ENCODE measurements at places on chromosomes 2 and 18.

GRCh38 chr2:241968417-241968816 is 98.9 kb downstream of the RTP5 start:
- DNase-seq = no peak

- no peak for DNase-seq
Observed at GRCh38 chr18:55013685-55014084, 54.4 kb upstream of the CCDC68 start.

GRCh38 chr2:15594291-15595256 is 2.9 kb downstream of the DDX1 start:
- DNase-seq = no peak

DNA sequence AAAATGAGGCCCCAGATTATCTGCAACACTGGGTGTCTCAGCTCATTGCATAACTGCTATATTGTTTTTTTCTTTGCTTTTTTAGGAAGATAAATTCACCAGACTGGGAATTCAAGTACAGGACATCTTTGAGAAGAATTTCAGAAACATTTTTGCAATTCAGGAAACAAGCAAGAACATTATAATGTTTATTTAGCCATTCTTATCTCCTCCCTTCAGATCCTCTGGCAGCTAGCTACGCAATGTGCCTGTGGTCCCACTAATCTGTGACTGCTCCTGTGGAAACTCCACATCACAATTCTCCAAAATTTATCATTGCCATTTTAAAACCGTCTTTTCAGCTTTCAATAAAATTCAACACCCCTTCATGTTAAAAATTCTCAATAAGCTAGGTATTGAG is 126.8 kb downstream of the SP100 start:
- DNase-seq = no peak

GRCh38 chr2:111652038-111652437 is 232.0 kb downstream of the ANAPC1 start:
- no peak for DNase-seq

Data from kidney glomerular epithelial cell (primary cell).